ENCODE measurements at places on chromosomes 1 and 21.

GRCh38 chr1:53311702-53312305 is 16.1 kb downstream of the LRP8 start:
- no peak for DNase-seq

- DNase-seq = no peak
Observed at GRCh38 chr1:18464665-18465050, 16.1 kb upstream of the KLHDC7A start.

DNA sequence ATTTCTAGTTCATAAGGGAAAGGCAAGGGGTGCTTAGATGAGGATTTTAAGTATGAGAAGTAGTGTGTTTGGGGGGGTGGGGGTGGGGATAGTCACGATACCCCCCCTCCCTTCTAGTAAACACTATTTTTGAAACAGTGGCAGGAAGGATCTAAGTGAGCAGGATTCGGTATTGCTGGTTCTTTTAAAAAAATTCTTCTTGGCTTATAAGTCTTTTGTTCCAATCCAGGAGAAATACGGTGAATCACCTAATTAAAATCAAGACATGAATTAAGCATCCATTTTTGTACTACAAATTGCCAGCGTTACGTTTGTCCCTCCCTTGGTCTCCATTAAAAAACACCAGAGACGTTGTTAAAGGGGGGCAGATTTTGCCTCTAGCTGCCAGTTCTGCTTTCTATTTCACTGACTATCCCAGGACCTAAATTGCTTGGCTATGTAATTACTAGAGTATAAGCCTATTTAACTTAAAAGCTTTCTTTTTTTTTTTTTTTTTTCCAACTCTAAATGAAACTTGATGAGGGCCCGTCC is 911 bp downstream of the LMO4 start:
- no peak for DNase-seq

DNA sequence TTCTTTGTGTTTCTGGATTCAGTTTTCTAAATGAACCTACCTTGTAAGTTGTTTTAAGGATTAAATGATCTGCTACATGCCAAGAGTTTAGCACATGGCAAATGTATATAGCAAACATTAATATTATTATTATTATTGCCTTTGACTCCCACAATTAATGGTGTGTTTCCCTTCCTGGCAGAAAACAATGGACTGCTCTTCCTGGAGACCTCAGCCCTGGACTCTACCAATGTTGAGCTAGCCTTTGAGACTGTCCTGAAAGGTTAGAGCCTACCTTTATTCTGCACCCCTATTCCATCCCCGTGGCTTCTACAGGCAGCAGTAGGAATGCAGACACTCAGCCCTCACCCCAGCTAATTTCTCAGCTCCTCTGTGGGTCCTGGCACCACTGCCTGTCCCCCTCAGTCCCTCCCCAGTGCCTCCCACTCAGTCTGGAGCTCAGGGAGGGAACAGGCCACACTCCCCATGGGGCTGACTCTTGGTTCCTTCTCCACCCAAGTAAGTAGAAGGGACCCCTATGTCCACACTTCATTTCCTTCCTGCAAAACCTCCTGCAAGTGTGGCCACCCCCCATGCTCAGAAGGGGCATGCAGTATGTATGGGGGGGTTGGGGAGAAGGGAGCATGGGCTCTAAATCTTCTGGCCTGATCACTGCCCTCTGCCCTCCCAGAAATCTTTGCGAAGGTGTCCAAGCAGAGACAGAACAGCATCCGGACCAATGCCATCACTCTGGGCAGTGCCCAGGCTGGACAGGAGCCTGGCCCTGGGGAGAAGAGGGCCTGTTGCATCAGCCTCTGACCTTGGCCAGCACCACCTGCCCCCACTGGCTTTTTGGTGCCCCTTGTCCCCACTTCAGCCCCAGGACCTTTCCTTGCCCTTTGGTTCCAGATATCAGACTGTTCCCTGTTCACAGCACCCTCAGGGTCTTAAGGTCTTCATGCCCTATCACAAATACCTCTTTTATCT is 8.8 kb downstream of the RAB25 start:
- no peak for DNase-seq

DNA sequence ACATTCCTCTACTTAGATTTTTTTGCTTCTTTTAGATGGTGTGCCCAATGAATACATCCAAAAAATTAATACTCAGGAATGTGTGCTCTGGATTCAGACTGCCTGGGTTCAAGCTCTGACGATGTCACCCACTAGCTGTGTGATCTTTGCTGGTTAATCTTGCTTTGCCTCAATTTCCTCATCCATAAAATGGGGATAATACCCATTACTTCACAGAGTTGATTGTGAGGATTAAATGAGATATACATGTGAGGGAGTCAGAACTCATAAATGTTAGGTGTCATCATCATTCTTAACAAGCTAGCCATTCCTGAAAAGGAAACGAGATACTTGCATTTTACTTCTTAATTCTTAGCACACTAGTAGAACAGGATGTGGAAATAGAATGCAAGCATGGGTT is 12.9 kb upstream of the TTF2 start:
- DNase-seq = no peak

DNA sequence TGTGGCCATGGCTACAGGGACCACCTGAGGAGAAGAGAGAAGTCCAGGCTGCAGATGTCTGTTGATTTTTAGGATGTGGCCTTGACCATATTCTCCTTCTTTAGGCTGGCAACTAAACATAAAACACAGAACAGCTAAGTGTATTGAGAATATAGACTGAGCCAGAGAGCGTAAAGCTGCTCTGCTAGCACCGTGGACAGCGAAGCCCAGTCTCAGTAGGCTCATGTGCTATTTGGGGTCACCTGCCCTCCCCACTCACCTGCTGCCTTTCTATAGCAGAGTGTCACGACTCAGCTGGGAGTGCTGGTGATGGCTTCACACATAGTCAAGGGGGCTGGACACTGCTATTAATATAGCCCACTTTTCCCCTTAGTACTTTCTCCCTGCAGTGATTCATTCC is 278.5 kb downstream of the KCNH1 start:
- DNase-seq = no peak

- DNase-seq = no peak
Observed at GRCh38 chr1:223133306-223133823, 9.7 kb downstream of the TLR5 start.

DNA sequence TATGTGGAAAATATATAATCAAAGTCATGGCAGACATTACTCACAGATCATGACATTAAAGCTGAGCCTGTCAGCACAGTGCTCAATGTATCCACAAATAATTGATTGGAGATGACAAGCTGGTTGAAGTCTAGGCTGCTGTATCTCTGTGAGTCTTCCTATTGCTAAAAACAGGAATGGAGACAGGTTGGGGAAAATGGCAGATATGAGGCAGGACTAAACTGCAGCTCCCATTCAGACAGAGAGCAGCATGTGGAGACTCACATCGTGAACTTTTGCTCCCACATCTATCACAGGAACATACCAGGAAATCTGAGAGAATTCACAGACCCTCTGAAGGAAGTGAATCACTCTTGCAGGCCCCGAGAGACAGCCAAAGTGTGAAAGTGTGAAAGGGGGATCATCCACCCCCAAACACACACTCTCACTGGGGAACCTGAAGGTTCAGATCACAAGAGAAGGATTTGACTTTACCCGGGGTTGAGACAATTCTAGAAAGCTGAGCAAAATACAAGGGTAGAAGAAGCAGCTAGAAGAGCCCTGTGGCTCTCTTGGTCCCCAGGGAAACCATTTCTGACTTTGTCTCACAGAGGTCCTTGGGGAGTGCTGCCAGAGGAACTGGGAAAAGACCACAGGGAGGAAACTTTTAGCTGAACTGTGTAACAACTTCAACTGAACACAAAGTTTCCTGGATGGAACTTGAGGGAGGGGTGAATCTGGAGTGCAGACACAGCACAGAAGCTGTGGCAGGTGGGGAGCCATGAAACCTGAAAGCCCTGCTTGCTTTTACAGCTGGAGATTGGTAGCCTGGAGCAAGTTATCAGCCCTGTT is 173.4 kb downstream of the S1PR1 start:
- DNase-seq = no peak

GRCh38 chr1:29824511-29825273 is 588.4 kb downstream of the PTPRU start:
- no peak for DNase-seq

DNA sequence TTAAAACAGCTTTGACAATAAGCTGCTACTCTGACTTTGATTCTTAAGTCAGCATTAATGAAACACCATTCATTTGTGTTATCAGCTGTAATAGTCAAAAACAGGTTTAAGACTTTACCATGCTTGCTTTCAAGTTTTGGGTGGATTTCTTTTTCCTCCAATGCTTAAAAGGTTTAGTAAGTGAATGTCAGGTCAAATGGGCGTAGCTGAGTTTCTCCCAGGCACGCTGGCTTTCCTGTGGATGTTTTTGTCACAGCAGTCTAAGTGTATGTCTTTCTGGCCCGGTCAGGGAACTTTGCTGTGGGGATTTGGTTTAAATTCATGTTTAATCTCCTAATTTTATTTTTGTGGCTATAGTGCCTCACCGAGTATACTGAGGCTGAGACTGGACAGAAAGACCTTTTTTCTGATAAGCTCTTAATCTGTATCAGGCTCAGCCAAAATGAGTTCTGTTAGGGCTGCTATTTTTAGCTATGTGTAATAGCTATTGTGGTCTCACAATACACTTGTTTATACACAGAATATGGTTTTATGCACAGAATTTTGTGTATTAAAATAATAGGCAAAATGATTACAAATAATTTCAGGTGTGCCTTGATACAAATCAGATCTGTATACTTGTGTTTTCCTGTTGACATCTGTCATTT is 292.8 kb downstream of the DISC1 start:
- DNase-seq = no peak

DNA sequence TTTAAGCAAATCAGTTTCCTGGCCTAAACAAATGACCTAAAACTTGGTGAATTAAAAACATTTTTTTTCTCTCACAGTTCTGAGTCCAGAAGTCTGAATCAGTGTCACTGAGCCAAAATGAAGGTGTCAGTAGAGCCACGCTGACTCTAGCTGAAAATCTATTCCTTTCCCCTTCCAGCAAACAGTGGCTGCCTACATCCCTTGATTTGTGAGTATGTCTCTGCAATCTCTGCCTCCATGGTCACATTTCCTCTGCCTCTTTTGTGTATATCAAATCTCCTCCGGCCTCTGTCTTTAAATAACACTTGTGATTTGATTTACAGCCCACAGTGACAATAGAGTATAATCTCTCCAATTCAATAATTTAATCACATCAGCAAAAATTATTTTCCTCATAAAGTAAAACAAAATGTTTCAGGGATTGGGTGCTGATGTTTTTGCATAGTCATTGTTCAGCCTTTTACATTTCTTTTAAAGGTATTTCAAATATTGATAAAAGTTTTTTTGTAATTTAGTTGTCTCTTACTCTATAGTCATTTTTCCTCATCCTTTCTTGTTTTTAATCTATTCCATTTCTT is 1715.4 kb downstream of the BRINP3 start:
- DNase-seq = no peak

DNA sequence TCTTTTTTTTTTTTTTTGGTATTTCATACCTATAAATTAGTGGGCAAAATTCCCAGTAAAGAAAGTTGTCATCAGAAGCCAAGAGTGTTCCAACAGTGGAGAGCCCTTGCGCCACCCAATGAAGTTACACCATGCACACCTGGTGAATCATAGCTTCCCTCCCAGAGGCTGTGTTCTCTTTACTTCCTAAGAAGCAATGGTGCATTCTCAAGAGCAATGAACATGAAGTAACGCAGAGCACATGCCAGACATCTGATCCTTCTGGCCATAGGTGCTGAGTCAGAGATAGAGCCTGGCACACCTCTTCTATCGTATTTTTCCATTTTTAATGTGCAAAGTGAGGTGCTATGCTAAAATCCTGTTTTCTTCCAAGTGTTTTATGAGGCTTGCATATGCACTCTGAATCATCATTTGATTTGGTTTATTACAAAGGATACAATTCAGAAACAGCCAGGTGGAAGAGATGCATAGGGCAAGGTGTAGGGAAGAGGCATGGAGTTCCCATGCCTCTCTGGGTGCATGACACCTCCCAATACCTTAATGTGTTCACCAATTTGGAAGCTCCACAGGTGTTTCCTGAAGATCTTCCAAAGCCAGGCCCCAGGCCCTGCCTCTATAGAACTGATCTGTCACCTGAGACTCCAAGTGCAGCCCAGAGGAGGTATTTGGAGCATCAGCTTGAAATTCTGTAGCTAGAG is 408.0 kb downstream of the SIPA1L2 start:
- no peak for DNase-seq
